HepG2 (cell line): ENCODE measurements at places on chromosomes 12 and 14.

DNA sequence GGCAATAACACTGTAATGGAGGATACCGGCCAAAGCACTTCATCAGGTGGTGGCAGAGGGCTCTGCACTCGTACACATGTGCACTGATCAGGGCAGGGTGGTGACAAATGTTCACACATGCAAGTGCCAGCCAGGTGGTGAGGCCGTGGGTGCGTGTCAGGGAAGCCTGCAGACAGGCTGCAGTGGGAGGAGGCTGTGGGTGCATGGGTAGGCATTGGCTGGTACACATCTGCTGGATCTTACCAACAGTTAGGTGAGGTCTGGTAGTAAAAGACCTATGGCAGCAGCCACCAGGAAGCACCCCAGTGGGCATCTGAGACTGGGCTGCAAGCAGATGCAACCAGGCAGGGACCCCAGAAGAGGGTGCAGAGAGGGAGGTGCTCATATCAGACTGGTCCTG lies 65.3 kb downstream of the PDE6H start:
- no peak for DNase-seq

GRCh38 chr12:89319122-89319521 lies 33.2 kb downstream of the DUSP6 start:
- no peak for DNase-seq

- no peak for DNase-seq
Observed at GRCh38 chr12:26239852-26240815, 44.8 kb downstream of the SSPN start.

DNA sequence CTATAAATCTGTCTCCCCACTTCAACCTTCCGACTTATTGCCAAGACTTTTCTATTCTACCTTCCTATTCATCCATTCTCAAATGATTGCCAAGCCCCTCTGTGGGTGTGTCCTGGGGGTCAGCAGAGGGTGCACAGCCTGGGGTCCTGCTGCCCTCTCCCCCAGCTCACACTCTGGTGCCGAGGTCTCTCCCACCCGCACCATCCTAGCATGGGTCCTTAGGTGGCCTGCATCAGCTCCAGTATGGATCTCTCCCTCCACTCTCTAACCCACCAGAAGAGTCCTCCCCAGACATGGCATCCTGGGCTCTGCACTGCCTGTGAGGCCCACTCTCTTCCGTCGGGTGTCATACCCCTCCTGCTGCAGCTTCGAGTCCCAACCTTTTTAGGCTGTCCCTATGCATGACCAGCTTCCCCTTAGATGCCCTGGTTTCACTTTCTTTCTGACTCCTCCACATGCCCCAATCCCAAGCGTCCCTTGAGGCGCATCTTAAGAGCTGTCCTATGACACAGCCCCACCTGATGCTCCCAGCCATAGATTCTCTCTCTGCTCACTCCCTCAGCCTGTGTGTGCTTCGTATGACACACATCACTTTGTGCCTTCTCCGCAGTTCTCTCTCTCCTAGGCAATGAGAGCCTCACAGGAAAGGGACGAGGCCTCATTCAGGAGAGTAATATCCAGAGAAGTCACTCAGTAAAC lies 43.9 kb downstream of the GIT2 start:
- no peak for DNase-seq

DNA sequence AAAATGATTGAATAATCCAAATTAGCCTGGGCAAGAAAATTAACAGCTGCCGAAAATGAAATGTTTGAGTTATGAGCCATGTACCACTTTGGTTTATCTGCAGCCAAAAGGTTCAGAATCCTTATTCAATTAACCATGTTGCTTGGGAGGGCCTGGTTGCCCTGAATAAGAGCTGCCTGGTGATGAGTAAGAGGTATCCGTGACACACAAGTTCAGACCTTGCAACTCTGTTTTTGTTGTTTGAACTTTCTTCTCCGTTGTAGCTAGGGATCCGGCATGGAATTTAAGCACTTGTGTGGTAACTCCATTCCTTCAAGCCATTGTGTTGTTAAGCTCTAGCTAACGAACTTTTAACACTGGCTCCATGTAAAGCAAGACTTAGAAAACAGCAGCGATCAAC lies 35.7 kb downstream of the FOXA1 start:
- no peak for DNase-seq

DNA sequence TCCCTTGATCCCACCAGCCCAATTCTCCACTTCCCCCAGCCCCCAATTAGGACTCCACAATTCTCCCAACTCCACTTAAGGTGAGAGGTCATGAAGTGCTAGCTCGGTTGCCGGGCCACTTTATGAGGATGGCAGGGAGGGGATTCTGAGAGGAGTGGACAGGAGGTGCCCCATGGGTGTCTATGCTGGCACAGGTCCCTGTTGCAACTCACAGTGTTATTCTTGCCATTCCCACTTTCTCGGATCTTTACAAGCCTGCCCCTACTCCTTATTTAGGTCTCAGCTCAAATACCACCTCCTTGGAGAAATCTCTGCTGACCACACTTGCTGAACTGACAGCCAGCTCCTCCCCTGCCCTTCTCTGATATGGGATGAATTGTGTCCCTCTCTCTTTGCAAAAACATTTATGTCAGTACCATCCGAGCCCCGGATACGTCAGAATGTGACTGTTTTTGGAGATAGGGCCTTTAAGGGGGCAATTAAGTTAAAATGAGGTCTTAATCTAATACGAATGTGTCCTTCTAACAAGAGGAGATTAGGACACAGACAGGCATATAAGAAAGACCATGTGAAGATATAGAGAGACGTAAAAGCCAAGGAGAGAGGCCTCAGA lies 4.2 kb upstream of the LGALS3 start:
- DNase-seq, result no peak

GRCh38 chr14:101980700-101981099 lies 16.3 kb downstream of the DYNC1H1 start:
- peak; percentile 35 for DNase-seq

DNA sequence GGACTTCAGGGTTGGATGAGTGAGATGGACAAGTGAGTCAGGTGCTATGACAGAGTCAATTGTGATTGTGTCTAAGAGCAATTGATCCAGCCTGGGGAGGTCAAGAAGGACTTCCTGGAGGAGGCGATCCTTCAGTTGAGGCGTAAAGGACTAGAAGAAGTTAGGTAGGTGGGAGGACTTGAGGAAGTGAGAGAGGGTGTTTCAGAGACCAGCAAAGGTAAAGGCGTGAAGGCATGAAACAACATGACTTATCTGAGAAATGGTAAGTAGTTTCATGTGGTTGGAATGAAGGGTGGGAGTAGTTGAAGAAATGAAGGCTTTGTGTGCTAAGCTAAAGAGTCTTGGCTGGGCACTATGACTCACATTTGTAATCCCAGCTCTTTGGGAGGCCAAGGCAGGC lies 48.9 kb upstream of the PPP1CC start:
- DNase-seq, result no peak

DNA sequence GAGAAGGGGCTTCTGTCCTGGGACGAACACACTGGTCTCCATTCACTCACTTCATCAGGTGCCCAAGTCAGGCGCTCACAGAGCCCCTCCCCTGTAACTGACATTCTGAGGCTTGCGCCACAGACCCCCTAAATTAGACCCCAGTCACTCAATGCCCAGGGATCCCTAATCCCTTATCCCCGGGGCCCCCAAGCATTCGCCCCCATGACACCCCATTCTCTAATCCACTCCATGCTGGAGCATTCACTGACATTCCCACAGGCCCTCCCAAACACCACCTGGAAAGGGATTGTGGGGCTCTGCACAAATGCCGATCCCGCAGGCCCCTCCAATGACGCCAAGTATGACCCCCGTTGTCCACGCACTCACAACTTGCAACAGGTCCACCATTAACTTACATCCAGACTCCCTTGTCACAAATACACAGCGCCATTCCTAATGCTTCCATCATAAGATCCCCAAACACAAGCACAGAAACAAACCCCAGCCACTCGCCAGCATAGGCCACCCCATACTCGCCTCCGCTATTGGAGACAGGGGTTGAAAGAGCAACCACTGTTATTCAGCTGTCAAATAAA lies 1.5 kb downstream of the ZNF605 start:
- DNase-seq, result no peak

DNA sequence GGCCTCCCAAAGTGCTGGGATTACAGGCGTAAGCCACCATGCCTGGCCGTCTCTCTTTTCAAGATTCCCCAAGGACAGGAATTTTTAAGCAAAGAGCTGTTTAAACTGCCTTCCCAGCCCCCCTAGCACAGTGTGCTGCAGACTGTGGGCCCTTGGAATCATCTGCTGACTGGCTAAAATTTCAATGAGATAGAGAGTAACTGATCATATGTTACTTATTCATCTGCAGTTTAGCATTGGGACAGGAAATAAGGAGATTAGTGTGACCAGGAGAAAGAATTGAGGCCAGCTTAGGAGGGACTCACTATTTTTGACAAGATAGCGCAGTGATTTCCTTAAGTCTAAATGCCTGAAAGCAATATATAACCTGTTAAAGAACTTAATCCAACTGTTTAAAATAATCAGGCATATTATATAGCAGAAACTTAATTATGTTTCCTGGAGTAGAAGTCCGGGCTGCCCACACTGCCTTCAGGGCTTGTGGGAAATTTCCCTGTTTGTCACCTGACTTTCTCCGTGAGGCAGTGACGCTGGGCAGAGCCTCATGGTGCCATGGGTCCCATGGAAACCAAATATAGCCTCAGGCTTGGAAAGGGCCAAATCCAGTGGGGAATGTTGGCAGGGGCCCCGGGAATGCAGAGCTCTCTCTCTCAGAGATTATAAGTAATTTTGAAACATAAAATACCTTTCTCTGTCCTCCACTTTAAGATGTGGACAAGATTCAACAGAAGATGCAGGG lies 22.8 kb upstream of the CEBPE start:
- DNase-seq, result no peak

- DNase-seq, result no peak
Observed at GRCh38 chr12:100992194-100992593, 197.6 kb downstream of the ANO4 start.

- DNase-seq, result no peak
Observed at GRCh38 chr14:97920201-97920600, 1123.0 kb downstream of the VRK1 start.

- no peak for DNase-seq
Observed at GRCh38 chr14:85617791-85618190, 87.8 kb downstream of the FLRT2 start.

DNA sequence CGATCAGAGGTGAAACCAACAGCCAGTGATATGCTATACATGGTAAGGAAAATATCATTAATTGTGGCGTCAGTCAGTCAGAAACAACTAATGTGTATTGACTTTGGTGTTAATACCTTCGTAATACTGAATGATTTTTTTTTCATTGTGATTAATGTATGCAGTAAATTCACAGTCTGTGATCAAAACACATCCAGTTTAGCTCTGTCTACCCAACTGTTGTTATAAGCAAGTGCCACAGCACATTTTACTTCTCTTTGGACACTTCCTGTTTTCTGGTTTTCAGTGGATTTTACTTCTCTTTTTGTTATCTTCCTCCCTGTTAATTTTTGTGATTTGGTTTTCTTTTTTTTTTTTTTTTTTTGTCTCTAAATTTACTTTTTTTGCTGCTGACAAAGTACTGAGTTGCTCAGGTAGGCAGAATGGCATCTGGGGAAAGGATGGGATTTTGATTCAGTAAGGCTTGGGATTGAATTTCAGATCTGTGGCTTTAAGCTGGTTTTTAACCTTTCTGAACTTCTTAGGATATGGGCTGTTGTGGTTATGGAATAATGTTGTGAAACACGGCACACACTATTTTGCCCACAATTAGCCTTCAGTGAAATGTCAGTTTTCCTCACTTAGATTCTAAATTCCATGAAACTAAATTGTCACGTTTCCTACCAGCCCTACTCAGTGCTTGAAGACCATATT lies 604 bp downstream of the GLIPR1 start:
- no peak for DNase-seq

GRCh38 chr14:99722741-99723140 lies 38.6 kb downstream of the CYP46A1 start:
- no peak for DNase-seq

- no peak for DNase-seq
Observed at GRCh38 chr14:25461780-25462179, 411.8 kb upstream of the STXBP6 start.

DNA sequence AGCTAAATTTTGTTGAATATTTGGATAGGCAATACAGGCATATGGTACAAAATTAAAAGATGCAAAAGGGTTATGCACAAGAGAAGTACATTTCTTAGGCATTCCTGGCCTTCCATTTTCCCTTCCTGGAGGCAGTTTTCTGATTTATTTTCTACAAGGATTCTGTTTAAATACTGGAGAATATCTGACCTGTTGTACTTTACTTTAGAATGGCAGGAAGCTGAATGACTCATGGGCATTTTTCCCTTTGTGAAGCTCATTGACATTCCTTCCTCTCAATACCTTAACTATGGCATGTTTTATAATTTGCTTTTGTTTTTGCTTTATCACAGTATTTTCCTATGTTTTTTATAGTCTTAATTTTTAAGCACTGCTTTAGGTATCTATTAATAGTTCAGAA lies 62.7 kb downstream of the RCOR1 start:
- peak; percentile 74 for DNase-seq

DNA sequence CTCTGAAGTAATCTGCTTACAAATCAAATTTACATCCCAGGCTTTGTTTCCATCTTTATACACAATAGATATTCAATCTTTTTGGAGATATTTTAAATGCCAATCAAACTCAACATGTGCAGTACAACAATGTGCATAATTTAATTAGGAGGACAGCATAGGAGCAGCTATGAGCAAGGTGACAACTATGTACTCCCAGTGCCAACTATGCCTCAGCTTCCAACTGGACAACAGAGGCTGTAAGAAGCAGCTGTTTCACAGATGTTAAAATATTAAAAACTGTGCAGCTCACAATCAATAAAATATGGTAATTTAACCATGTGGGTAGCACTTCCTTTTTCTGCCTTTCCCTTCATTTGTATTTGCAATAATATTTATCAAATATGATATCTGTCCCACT lies 99.9 kb downstream of the ST8SIA1 start:
- DNase-seq, result no peak

GRCh38 chr14:85856430-85856829 lies 326.5 kb downstream of the FLRT2 start:
- no peak for DNase-seq

GRCh38 chr12:50088577-50089335 lies 3.6 kb downstream of the SMARCD1 start:
- DNase-seq, result peak; percentile 68

GRCh38 chr12:43858096-43858495 lies 22.2 kb downstream of the TMEM117 start:
- no peak for DNase-seq

- no peak for DNase-seq
Observed at GRCh38 chr12:55679691-55680090, 28.0 kb downstream of the ITGA7 start.

GRCh38 chr12:1117371-1117770 lies 126.3 kb downstream of the ERC1 start:
- no peak for DNase-seq
